ENCODE measurements at places on chromosomes 16 and 17. TPM values are rescaled to one million over a fixed set of nuclear protein-coding genes. Genes with fewer than 3 reads are reported as not detected.

GRCh38 chr17:48100591-48101011, 677 bp downstream of the CBX1 start:
- peak; percentile 71 for DNase-seq

DNA sequence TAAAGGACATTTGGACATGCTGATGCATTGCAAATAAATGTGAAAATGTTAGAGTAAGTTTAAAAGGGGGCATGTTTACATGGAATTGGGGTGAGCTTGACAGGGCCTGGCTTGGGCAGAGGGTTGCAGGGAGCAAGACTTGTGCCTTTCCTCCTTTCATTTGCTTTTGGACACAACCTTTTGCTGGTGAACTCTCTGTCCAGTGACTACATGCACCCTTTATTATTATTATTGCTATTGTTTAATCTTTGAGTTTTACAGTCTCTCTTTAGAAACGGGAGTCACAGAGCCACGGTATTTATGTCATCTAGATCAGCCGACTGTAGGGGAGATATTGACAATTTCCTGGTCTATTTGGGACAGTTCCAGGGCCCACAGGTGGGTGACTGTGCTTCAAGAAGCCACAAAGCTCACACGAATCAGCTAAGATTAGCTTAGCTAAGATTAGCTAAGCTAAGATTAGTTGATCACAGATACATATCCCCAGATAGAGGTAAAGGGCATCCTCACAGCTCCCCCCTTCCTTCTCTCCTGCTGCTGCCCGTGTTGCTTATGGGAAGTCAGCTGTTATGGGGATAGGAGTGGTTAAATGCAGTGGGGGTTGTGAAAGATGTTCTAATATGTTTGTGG, 28.9 kb upstream of the ETV4 start:
- DNase-seq, result no peak

PIRT gene
- total RNA-seq, result 1.1 TPM

GRCh38 chr17:49841548-49841947, 6.3 kb downstream of the TAC4 start:
- no peak for DNase-seq

RNF222 gene
- not detected for total RNA-seq

GRCh38 chr16:85689285-85689949, 663 bp upstream of the GINS2 start:
- DNase-seq, result no peak

NATD1 gene
- total RNA-seq, result 17.6 TPM

DNA sequence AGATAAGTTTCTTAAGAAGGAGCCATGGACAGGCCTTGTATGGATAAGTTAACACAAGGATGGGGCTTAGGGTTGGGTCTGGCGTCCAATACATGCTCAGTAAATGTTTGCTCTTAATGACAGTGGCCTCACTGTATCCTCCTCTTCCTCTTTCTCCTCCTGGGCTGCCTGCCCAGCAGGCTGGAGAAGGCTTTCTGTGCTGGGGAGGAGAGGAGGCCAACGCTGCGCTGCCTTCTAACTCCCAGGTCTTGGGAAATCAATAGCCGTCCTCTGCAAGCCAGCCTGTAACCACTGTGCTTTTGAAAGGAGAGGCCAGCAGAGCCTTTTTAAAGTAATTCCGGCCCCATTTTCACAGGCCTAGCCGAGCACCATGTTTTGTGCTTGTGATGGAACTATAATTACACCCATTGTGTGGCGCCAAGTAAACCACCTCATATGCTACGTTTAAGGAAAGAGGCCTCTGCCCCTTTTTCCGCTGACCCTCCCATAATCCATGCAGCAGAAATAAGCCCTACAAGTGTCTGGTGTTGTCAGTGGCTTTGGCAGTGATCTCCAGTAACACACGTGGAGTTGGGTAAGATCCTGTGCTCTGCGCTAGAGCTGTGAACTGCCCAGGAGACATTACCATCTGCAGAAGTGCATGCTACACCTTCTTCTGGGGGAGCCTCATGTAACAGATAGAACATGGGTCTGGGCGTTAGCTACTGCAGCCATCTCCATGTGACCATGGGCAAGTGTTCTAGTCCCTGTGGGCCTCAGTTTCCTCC, 368.2 kb downstream of the SNX29 start:
- DNase-seq, result no peak

DNA sequence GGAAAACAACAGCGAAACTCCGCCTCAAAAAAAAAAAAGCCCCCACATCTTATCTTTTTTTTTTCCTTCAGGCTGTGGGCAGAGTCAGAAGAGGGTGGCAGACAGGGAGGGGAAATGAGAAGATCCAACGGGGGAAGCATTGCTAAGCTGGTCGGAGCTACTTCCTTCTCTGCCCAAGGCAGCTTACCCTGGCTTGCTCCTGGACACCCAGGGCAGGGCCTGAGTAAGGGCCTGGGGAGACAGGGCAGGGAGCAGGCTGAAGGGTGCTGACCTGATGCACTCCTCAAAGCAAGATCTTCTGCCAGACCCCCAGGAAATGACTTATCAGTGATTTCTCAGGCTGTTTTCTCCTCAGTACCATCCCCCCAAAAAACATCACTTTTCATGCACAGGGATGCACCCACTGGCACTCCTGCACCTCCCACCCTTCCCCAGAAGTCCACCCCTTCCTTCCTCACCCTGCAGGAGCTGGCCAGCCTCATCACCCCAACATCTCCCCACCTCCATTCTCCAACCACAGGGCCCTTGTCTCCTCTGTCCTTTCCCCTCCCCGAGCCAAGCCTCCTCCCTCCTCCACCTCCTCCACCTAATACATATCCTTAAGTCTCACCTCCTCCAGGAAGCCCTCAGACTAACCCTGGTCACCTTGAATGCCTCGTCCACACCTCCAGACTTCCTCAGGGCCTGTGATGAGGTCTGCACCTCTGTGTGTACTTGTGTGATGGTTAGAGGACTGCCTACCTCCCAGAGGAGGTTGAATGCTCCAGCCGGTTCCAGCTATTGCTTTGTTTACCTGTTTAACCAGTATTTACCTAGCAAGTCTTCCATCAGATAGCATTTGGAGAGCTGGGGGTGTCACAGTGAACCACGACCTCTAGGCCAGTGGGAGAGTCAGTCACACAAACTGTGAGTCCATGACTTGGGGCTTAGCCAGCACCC, 1.2 kb upstream of the HBA1 start:
- DNase-seq, result no peak

C16orf90 gene
- total RNA-seq, result not detected

CACNA1H gene
- 54.9 TPM for total RNA-seq

DNA sequence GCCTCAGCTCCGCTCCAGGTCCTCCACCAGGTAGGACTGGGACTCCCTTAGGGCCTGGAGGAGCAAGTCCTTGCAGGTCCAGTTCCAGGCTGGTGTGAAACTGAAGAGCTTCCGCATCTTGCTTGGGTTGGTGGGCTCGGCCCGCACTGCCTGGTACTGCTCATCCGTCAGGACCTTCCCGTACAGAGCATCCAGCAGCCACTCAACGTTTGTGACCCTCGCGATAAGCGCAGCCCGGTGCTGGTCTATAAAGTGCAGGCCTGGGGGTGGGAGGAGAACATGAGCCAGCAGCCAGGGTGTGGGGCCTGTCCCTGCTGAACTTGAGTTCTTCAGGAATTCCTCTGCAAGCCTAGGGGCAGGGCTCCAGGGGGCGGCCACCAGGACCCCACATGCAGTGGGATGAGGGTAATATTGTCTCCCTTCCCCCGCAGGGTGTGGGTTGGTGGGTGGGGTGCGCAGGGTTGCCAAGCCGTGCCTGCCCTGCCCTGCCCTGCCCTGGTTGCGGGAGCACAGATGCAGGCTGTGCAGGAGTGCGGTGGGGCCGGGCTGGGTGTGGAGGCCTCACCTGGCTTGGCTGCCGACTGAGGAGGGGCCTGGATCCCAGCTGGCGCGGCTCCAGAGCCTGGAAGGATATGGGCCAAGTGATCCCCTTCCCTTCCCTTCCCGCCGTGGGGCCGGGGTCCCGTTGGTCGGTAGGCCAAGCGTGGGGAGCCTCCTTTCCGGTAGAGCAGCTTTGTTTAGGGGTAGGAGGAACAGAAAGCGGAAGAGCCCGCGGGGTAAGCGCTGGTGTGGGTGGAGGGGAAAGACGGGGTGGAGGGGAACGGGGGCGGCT, 762 bp downstream of the PYCARD start:
- no peak for DNase-seq

- no peak for DNase-seq
These were observed 60.1 kb upstream of the NUDT7 start for GRCh38 chr16:77662246-77662645.

DNA sequence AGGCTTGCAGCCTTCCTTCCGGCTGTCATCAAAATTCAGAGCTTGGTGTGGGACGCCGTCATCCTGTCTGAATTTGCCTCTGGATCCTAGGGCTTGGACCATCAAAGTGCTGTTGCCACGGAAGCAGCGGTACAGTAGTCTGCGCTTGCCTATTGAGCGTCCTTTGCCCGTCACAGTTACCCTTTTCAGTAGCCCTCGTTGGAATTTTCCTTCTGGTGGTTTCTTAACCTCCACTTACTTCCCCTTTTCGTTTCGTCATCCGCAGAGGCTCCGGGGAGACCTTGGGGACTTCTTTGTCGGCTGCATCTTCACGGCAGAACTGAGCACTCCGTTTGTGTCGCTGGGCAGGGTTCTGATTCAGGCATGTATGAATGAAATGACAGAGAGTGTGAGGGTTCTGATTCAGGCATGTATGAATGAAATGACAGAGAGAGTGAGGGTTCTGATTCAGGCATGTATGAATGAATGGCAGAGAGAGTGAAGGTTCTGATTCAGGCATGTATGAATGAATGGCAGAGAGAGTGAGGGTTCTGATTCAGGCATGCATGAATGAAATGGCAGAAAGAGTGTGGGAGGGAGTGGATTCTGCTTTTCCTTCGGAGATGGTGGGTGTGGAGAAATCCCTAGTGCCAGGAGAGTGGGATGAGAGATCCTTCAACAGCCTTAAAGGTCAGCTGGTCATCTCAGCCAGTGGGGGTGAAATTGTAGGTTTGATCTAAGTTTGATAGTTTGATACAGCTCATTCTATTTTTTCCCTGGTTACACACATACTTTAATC, 8.0 kb downstream of the TLCD3A start:
- no peak for DNase-seq

DNA sequence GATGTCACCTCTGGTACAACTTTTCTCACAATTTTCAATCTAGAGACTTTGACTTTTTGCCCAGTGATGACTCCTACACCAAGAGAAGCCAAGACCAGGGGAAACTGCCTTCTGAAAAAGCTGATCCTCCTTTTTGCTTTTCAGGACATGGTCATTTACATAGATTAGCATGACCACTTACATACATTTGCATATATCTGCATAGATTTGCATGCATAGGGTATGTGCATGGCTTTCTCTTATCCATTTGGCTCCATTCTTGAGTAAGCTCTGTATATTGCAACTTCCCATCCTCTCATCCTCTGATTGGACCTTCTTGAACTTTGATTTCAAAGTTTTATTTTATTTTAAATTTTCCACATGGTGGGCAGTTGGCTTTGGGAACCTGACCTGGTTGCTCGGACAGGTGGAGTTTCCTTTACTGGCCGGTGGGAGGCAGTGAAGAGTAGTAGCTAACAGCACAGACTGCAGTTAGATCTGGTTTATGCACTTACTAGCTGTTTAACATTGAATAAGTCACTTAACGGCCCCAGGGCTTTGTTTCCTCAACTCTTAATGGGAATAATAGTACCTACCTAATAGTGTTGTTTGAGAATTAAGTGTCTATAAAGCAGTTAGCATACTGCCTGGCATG, 92.9 kb downstream of the GPR139 start:
- DNase-seq, result no peak

- DNase-seq, result no peak
These were observed 15.2 kb downstream of the RAB11FIP3 start for GRCh38 chr16:440627-441026.

- DNase-seq, result no peak
These were observed 13.9 kb downstream of the KIAA0513 start for GRCh38 chr16:85041219-85042166.

- DNase-seq, result no peak
These were observed 149.9 kb downstream of the SLC39A11 start for GRCh38 chr17:72942579-72942978.

DNA sequence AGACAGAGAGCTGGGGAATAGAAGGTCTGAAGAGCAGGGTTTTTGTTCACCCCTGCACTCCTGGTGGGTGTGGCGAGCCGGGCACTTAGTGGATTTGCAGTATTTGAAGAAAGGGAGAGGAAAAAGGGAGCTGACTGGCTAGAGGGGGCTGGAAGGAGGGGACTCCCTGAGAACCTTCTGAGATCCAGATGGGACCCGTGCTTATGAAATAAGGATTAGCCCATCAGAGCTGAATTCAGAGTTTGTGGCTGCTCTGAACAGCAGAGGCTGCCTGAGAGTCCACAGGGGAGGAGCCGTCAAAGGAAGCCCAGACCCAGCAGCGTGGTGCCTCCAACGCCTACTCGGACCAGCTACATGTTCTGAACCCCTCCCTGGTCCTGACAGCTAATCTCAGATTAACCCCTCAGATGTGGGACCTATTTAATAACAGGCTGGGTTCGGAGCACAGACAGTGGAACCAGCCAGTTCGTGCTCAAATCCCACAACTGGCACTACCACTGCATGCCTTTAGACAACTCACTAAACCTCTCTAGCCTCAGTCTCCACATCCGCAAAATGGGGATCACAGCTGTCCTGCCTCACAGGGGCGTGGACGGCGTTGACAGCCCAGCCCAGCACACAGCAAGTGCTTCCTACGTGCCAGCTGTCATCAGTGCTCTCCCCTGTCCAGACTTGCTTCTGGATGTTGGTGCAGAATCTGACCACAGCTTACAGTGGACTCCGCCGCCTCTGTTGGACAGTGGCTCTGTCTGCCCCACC, 70.6 kb downstream of the DYNLRB2 start:
- no peak for DNase-seq

PTX4 gene
- total RNA-seq, result not detected

FAM171A2 gene
- total RNA-seq, result 2.6 TPM

DNA sequence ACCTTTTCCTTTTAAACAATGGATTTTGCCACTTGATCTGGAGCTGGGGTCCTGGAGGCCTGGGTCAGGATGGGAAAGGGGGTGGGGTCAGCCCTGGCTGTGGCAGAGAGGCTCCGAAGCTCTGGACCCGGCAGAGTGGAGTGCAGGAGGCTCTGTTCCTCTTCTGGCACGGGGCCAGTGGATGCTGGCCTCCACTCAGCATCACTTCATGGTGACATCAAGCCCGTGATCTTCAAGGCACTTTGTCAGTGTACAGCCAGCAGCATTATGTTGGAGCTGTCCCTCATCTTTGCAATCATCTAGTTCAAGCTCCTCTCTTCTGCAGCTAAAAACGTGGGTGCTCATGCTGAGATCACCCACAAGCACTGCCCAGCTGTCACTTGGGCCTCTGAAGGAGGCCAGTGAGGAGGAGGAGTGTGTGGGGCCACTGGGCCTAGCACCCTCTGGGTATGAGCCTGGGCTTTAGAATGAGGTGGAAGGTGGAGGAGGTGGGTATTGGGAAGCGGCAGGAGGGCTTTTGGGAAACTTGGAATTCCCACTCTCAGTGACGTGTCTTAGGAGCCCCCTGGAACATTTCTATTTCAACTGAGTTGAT, 45.9 kb upstream of the MGAT5B start:
- DNase-seq, result no peak

GCGR gene
- 2.9 TPM for total RNA-seq

Data from adrenal gland (tissue), 19 donors.